ENCODE measurements at places on chromosomes 6 and 20. TPM values are rescaled to one million over a fixed set of nuclear protein-coding genes. Genes with fewer than 3 reads are reported as not detected.

Gene TREM1
- 7.4 TPM for total RNA-seq

Gene SPATA25
- 27.0 TPM for total RNA-seq

DNA sequence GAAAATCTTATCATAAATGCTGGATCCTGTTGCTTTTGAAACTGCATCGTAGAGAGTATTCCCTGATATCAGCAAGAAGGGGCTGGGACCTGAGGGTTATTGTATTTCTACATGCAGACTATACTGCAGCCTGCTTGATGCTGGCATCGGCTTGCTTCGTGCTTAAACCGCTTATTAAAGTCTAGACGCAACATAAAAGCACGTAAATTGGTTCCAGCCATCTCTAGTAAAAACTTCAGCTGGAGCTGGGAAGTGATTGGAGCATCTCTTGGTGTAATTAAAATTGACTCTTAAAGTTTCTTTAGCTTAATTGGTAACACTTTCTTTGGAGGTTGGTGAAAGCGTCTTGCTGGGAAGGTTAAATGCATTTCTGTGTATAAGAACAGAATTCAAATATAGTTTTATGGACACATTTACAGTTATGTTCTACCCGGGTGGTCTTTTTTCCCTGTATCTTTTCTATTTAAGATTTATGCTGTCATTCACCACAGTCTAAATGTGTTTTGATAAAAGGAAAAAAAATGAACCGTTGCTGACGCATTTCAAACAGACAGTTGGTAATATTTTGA lies 139.0 kb upstream of the JAG1 start:
- DNase-seq = no peak

DNA sequence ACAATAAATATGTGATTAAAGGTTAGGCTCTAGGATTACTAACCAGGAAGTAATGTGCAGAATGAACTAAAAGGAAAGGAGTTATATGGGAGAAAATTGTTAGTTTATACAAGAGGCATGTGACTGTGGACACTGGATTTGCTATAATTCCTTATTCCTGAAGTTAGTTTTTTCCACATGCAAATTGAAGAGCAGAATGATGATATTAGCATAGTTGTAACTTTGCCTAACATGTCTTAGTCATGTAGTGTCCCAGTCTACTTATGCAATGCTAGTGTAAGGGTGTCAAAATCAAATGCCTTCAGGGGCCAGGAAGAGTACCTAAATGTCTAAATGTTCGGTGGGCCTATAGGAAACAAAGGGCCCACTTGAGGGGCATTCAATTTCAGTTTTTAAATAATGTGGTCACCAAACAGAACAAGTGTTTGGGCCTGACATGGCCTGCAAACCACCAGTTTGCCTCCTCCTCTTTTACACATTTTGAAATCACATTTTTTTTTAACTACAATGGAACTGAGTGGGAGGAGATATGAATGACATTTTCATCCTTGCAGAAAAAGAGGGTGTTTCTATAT lies 28.0 kb upstream of the CEP85L start:
- no peak for DNase-seq

DNA sequence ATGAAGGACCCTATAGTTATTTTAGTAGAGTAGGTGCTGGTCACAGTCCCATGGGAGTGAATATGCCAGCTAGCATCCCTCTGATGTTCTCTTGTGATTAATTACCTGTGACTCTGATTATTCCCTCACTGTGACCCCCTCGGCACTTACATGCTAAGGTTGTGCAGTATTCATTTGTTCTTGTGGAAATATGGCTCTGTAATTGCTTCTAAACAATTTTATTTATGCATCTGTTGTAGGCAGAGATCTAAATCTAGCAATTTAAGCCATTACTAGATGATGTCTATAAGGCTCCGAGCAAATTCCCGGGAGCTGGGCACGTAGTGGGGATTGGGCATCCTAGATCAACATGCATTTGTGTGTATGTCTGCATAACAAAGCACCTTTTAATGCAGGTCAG lies 961.7 kb downstream of the KIF16B start:
- DNase-seq = no peak

GRCh38 chr6:50990750-50991446 lies 172.2 kb downstream of the TFAP2B start:
- no peak for DNase-seq

Gene CST5
- not detected for total RNA-seq

DNA sequence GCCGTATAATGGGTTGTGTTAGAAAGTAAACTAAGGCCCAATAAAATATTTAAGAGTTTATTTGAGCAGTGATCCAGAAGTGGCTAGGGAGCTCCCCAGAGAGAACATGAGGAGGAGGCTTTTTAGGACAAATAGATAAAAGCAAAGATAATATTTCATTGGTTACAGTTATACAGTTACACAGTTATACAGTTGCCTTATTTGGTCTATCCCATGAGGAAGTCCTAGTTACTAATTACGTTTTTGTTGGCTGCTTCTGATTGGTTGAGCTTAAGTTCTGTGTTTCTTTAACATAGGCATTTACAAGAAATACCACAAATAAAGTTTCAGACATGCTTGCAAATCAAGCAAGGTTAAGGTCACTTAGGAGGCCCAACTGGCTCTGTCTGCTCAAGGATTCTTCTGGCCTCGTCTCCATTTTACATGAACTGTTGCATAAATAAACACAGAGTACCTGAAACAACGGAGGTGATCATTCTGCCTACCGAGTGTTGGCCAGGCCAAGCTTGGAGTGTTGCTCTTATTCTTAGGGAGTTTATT lies 7.0 kb downstream of the UBD start:
- no peak for DNase-seq

DNA sequence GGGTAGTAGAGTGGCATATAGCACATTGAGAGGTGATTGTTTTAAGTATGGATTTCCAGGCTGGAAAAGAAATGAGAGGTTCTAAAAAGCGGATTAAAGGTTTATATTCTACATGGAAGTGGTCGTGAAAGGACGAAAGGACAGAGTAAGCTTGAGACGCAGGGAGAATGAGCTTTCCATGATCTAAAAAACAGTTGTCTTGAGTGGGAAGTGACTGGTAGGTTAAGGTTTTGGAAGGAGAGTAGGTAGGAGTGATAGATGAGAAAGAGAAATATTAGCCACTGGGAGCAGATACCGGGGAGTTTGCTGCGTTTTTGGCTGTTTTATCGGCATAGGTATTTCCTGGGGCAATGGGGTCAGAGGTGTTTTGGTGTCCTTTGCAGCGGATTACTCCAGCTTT lies 750.6 kb upstream of the ADGRB3 start:
- no peak for DNase-seq

Measured in omental fat pad (tissue), 4 donors.